ENCODE measurements at places on chromosomes 5 and 9.

DNA sequence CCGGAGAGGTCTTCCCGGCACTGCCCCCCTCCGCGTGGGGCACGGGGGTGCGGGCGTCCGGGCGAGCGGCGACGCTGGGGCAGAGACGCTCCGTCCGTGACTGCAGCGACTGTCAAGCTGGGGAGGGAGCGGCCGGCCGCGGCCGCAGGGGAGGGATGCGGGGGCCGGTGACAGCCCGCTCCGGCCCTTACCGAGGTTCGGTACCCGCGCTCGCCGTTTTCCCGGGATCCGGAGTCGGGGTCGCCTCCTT, 400 bp downstream of the KDM4C start:
- DNase-seq, result no peak

- DNase-seq, result no peak
Observed at GRCh38 chr9:69916950-69917349, 96.3 kb downstream of the CFAP95 start.

GRCh38 chr9:36985769-36986467, 48.1 kb downstream of the PAX5 start:
- no peak for DNase-seq

- no peak for DNase-seq
Observed at GRCh38 chr5:109876030-109876725, 186.5 kb downstream of the MAN2A1 start.

DNA sequence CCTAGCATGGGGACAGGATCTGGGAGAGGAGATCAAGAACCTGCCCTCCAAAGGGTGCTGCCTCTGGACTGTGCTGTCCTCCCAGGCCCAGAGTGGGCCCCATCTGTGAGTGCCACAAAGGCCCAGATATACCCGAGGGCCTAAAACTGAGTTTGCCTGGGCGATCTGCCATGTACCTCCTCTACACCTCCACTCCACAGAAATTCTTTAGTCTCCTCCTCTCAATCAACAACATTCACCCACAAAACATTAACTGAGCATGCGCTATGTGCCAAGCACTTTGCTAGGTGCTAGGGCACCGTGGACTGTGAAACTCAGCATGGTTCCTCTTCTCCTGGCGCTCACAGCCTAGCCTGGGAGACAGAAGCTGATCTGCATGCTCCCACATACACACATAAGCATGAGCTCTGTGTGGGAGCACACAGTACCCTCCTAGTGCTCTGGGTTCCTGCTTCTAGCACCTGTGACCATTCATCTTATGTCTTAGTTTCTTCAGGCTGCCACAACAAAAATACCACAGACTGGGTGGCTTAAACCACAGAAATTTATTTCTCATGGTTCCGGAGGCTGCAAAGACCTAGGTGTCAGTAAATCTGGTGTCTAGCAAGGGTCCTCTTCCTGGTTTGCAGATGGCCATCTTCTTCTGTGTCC, 82.0 kb upstream of the FSTL4 start:
- DNase-seq, result no peak

DNA sequence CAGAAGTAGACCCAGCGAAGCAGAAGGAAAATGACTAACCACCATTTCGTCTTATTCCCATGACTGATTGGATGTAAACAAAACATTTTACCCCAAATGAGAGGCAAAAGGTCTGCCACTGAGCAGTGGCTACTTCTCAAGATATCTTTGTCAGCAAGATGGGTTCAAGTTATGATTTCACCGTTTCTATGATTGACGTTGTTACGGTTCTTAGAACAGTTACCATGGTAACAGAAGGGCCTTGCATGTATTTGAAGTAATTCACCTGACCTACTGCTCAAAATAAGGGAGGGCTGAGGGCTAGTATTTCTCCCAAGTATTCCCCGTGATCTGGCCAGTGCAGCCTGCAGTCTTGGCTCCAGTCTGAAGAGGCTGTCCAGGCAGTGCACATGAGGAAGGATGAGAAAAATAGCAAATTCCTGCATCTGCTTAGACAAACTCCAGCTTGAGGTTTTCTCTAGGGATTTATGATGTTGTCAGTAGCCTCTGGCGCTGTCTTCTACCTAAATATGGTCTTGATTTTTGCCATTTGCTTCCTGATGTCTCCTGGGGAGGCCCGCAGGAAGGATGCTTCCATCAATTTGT, 372.7 kb downstream of the TMEM38B start:
- no peak for DNase-seq

GRCh38 chr5:138336952-138337684, 948 bp upstream of the FAM53C start:
- peak; percentile 80 for DNase-seq

- DNase-seq, result no peak
Observed at GRCh38 chr9:99824378-99825171, 2.9 kb downstream of the NR4A3 start.

GRCh38 chr5:83608122-83608521, 112.5 kb downstream of the HAPLN1 start:
- no peak for DNase-seq

DNA sequence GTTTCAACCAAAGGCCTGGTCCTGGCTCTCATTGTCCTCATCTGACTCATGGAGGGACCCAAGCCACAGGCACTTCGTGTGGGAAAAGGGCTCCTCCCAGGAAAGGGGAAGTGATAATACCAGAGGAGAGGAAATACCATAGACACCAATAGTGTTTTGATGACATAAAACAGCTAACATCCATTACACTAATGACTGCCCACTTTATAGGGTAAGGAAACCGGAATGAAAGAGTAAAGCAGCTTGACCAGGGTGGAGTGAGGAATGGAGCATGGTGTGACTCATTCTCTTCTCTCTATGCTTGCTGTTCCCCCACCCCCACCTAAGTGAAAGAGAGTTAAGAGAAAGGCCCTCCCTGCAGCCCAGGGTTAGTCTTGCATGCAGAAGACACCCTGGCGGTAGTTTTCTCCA, 67.4 kb upstream of the HRH2 start:
- DNase-seq, result no peak

DNA sequence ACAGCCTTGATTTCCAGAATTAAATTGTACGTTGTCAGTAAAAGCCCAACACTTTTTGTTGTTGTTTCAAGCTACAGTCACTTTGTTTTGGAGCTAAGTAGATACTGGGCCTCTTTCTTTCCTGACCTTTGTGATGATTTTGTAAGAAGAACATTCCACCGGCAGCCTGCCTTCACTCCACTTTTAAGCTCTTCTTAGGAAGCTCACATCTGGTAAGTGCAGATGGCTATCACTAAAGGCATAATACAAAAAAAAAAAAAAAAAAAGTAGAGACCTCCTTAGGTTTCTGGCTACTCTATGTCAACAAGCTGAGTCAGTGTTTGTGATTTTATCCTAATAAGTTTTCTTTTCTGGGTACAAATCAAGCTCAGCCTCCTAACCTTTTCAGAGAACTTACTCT, 1922.1 kb upstream of the WWC1 start:
- no peak for DNase-seq

- DNase-seq, result no peak
Observed at GRCh38 chr9:13174906-13175639, 104.4 kb downstream of the MPDZ start.

- no peak for DNase-seq
Observed at GRCh38 chr5:171308453-171309275, at the start of gene TLX3. Gene TLX3 (plus strand): TSS chr5:171309248. CDS start chr5:171309366, 118 bp downstream.

GRCh38 chr9:108108852-108109448, 619.4 kb upstream of the KLF4 start:
- no peak for DNase-seq

DNA sequence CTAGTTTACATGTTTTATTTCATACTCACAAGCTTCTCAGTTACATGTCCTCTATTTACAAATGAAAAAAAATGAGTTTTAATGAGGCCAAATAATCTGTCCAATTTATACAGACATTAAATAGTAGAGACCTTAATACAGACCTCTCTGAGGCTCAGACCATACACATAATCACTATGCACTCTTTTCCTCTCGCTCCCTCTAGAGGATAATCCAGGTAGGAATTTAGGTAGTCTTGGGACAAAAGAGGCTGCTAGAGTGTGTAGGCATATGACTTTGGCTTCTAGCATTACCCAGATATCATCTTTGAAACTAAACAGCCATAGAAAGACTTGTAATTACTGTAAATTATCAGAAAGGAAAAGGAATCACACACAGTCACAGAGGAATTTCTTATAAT, 444.7 kb downstream of the HINT1 start:
- no peak for DNase-seq

DNA sequence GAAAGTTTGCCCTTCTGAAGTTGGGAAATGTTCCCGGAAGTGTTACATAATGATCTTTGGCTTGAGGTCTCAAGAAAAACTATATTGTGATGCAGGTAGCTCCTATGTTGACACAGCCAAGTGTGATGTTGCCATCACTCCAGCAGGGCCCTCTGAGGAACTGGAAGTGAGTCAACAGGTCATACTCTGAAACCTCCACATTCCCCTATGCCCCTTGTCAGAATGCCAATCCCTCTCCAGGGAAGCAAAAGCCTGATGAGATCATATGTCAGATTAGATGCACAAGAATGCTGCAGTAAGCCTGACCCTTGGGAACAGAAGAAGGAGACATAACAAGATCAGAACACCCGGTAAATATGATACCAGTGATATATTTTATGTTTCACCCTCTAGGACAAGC, 66.8 kb upstream of the ITGA2 start:
- DNase-seq, result no peak

DNA sequence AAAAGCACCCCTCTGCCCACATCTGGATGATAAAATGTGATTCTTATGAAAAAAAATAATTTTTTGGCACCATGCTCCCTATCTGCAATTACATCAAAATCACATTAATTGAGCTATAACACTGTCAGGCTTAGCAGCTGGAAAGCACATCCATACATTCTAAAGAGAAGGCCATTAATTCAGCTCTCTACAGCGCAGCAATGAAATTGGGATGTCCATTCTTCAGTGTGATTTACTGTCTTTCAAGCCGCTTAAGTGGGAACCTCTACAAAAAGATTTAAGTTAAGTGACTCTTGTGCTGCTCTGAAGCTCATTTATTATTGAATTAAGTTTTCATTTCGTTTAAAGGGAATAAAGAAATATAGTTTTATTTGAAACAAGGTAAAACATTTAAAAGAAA, 171.3 kb downstream of the EBF1 start:
- DNase-seq, result no peak

DNA sequence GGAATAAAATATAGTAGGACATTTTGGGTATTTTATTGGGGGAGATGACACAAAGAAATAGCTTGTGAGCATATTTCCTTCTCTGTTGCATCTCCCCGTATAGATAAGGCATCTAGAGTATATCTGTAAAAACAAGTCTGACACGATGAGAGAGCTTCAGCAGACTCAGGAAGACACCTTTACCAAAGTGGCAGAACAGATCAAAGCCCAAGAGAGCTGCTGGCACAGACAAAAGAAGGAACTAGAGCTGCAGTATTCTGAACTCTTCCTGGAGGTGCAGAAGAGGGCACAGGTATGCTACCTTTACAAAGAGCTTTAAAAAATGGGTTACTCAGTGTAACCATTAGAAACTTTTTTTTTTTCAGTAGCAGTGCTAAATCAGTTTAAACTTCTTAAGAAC, 176.7 kb downstream of the CCDC171 start:
- DNase-seq, result no peak

- DNase-seq, result no peak
Observed at GRCh38 chr5:140591747-140592372, 27.2 kb downstream of the SLC35A4 start.

DNA sequence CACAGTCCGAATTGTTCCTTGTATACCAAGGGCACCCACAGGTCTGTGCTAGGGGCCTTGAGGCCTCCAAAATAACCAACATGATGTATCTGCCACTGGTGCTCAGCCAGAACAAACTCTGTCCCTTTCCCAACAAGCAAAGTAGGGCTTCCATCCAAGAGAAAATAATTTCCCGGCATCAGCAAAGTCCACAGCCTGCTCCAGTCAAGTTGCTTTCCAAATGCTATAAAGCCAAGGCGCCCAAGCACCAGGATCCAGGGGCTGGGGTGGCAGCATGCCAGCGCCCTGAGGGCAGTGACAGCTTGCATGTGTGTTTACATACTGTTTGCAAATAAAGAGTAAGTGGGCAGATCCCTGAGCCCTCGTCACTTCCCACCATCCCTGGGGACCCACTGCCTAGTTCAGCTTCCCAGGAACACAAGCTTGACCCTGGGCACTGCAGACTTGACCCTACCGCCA, 155.9 kb downstream of the ERCC6L2 start:
- DNase-seq, result peak; percentile 35

- DNase-seq, result no peak
Observed at GRCh38 chr5:91059409-91059808, 323.7 kb downstream of the ARRDC3 start.

DNA sequence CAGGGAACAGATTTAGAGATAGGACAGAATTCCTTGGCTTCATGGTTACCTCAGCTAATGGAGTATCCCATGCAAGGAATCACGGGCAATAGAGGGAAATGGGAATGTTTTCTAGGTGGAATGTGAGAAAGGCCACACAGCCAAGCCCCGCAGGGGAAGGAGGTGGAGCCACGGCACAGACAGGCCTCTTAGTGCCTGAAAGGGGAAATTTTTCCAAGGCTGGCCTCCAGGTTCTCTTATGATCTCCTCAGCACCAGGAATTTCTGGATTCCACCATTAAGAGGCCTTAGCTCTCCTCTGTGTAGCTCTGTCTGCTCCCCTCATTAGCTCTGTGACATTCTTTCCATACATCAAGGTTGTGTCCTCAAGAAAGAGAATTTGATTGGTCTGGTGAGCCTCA, 124.7 kb downstream of the GALNT10 start:
- no peak for DNase-seq

DNA sequence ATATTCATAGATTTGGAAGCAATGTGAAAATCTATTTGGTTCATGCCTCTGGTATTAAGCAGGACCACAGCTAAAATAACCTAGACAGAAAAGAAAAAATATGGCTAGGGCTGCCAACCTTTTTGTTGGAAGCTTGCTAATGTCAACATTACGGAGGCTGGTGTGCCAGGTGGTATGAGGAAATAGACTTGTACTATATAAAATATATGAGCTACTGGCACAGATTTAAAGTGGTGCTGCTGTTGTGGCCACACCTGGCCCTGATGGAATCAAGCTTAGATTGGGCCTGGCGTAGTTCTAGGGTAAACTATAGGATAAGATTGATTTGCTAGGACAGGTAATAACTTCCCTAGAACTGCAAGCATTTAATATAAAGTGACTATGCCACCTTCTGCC, 10.6 kb upstream of the PARP8 start:
- no peak for DNase-seq

DNA sequence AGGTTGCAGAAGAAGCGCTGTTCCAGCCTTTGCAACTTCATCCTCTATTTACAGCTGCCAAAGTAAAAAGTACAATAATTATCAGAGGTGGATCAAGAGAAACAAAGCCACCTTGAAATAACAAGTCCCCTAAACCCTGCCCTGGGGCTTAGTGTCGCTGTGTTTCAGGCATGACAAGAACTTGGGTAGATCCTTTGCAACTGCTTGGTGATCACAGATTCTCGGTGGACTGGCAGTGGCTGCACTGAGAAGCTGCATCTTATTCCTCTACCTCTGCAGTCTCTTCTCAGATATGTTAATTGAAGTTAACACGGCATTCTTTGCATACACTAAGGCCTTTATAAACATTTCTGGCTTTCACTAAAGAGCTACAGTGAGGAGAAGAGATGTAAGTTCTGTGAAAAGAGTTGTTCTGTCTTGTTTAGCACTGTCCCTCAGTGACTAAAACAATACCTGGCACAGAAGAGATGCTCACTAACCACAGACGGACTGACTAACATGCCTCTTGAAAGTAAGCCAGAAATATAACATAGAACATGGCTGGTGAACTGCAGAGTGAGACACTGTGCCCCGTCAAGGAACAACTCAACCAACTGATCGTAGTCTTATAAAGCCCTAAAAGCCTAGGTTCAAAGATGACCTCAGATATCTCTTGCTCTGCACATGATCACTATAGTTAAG, 144.2 kb downstream of the MLLT3 start:
- no peak for DNase-seq
